ENCODE measurements at places on chromosomes 16 and 17.
A peak's percentile ranks its signal among the peaks of the same experiment; 100 is the strongest.

DNA sequence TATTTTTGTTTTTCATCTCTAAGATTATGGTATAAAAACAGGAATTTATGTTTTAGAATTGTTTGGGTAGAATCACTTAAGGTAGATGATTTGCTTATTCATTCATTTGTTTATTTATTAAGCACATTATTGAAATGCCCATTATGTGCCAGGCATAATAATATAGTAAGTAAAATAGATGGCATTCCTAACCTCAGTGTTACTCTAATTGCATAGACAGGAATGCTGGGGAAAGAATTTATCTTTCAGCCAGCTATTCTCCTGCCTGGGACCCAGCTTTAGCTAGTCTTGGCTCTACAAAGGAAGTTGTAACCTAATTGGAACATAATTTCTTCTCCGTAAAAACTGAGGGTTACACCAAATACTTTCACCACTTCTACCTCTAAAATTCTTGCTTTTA is 44.6 kb downstream of the NFAT5 start:
- no peak for DNase-seq

DNA sequence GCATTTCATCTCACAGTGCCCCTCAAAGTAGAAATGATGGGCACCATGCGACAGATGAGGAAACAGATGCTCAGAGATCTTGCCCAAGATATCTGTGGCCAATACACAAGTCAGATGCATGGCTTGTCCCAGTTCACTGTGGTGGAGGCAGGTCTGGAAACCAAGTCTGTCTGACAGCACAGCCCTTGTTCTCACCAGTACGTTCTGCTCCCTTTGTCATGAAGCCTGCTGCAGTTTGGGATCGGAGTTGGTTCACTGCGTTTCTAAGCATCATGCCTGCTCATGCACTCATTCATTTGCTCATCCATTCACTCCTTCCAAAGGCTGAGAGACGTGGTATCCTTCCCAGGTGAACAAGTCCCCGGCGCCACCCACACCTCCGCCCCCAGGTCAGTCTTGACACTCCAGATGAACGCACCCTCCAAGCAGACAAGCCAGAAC is 27.2 kb upstream of the MEAK7 start:
- no peak for DNase-seq

- DNase-seq: no peak
These were observed 32.3 kb downstream of the ARL4D start for GRCh38 chr17:43430936-43431713.

DNA sequence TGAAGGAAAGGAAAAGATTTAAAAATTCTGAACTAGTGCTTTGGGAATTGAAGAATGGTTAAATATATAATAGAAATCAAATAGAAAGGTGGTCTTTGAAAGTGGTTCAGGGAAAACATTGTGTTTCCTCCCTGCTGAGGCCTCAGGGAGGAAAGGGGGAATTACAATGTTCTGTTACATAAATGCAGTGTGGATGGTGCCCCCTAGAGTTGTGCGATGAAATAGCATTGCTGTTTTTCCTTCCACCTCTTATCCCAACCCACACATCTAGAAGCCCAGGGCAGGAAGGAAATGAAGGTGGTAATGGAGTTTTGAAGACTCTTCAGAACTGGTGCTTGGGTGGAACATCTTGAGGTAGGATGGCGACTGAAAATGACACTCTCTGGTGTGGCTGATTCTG is 6.4 kb upstream of the TOX3 start:
- no peak for DNase-seq

DNA sequence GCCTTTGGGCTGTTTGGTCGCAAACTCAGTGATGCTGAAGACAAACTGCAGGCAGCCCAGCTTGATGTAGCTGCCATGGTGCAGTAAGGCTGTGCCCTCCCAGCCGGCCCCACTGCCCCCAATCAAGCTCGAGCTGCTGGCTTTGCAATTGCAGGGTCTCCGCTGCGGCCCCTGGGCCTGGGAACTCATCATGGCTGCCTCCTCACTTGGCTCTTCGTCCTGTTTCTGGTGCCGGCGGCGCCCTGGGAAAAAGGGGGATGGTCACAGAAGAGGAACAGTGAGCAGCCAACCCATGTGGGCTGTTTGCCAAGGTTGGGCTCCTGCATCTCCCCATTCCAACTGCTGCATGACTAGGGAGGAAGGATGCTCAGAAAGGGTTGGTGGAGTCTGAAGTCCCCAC is 3.4 kb upstream of the DHRS13 start:
- DNase-seq: no peak

DNA sequence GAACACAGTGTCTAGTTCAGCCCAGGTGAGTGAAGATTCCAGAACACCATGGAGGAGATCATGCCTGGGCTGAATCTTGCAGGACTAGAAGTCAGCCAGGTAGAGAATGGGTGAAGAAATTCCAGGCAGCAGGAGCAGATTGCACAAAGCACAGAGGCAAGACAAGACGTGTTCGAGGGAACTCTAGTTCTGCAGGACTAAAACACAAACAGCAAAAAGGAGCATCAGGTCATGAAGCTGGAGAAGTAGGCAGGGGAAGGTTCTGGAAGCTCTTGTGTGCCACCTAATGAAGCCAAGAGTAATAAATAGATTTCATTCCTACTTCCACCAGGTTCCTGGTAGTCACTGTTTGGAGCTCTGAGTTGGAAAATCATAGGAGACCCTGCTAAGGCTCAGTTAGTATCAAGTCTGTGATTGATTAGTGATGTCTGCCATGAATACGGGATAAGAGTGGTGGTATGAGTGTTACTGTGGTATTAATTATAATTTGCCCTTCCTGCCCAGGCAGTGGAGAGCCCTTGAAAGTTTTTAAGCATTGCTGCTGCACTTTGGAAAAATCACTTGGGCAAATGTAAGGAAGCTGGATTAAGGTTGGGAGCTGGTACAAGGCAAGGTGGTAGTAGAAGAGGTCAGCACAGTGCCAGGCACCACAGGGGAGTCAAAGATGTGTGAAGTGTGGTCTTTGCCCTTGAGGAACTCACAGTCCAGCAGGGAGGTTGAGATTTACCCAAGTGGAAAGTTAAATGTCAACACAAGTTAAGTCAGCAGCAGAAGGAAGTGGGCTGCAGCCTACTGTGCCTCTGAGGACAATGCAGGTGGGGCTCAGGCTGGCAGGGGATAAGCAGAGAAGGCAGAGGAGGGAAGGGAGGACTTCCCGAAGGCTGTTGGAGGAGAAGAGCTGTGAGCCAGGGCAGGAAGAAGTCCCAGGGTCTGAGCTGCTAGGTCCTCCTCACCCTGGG is 13.5 kb upstream of the FOXN1 start:
- DNase-seq: no peak

- DNase-seq: peak; percentile 95
These were observed 887 bp upstream of the LASP1 start for GRCh38 chr17:38868817-38869525.

GRCh38 chr17:50904518-50905459 is 38.6 kb upstream of the TOB1 start:
- no peak for DNase-seq

DNA sequence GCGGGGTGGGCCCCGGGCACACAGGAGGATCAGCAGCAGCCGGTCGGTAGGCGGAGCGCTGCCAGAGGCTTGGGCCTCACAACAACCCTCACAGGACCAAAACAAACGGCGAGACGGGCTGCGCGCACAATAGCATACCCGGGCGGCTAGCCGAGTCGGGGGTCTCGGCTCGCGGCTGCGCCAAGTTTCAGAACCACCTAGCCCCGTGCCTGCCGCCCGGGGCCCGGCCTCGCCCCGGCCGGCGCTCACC is 732 bp downstream of the ULK2 start:
- peak; percentile 82 for DNase-seq

GRCh38 chr17:1934901-1935300 is 90.2 kb downstream of the RTN4RL1 start:
- no peak for DNase-seq

- no peak for DNase-seq
These were observed 138.9 kb downstream of the SLC39A11 start for GRCh38 chr17:72953621-72954020.

- DNase-seq: no peak
These were observed 13.3 kb downstream of the USP22 start for GRCh38 chr17:21029515-21029914.

DNA sequence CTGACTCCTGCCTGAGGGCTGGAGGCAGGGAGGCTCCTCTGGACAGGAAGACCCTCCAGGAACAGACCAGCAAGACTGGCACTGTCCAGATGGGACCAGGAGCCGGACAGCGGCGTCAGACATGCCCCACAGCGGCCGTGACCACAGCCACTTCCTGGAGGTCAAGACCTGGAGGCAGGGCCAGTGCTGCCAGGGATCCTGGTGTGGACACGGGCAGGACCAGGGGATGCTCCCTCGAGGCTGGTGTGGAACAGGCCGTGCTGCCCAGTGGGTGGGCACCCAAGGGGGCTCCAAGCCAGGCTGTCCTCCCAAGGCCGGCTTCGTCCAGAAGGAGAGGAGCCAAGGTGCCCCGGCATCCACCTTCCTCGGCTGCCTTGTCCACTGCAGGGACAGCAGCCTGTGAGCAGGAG is 4.5 kb upstream of the CCDC57 start:
- DNase-seq: peak; percentile 62

DNA sequence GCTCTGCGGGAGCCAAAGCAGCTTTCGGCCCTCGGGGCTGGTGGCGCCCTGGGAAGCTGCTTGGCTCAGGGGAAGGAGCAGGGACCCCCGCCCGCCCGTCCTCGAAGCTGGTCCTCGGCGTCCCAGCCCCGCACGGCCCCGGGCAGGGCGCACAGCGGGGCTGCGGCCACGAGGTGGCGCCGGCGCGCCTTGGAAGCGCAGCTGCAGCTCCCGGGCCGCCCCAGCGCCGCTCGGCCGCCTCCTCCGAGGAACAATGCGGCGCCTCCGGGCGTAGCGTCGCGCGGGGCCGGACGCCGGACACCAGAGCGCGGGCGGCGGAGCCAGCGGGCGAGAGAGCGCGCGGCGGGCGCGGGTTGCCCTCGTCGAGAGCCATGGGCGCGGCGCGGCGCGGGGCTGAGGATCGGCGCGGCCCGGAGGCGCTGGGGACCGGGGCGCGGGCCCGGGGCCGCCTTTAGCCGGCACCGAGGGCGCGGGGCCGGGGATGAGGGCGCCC is at the start of gene MGAT5B:
MGAT5B (plus strand) TSS at position 229 of the 493 bp plus-strand sequence. CDS start 626 bp downstream, outside the sequence.
- DNase-seq: peak; percentile 91

GRCh38 chr16:50842589-50842988 is 100.7 kb downstream of the CYLD start:
- no peak for DNase-seq

DNA sequence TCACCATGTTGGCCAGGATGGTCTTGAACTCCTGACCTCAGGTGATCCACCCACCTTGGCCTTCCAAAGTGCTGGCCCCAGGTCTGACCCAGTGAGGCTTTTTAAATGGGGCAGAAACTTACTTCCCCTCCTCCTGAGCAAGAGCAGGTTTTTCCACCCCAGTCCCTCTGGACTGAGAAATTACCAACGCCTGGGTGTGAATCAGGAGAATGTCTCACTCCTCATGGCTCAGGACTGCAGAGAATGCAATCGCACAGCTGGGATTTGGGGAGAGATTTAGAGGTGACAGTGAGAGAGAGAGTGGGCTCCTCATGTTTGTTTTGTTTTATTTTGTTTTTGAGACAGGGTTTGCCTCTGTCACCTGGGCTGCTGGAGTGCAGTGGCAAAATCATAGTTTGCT is 203.6 kb downstream of the RAB11FIP4 start:
- no peak for DNase-seq

GRCh38 chr17:2183346-2183745 is 120.2 kb downstream of the SMG6 start:
- DNase-seq: no peak

DNA sequence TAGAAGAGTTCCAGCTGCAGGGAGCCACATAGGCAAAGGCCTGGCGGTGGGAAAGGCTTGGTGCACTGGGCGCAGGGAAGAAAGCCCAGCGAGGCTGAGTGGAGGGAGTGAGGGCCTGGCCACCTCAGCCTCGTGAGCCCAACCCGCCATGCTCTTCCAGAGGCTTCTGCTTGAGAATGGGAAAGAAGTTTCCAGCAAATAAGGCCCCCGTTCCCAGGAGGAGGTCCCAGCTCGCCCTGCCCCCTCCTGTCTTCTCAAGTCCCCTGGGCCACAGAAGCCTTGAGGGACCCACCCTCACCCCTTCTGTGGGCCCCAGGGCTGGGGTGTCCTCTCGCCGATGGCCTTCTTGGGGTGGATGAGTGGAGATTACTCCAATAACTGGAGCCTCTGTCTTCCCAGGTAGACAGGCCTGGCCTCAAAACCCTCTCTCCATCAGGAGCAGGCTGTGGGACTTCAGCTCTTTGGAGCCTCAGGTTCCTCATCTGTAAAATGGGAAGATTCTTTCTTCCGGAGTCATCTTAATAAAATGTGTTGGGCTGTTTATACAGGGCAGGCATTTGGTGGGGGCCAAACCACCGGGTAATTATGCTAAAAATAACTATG is 933 bp upstream of the SNN start:
- no peak for DNase-seq

DNA sequence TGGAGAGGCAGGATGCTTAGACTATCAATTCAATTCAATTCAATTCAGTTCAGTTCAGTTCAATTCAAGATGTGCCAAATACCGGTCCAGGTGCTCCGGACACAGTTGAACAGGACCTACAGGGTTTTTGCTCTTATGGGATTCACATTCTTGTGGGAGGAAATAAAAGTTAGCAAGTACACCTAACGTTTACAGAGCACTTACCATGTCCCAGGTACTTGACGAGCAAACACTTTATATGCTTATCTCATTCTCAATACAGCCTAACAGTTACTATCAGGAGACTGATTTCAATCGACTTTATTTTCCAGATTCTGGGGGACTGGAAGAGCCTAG is 467 bp upstream of the GDE1 start:
- DNase-seq: no peak

- peak; percentile 66 for DNase-seq
These were observed 46.1 kb upstream of the BPTF start for GRCh38 chr17:67779098-67779672.

- no peak for DNase-seq
These were observed 55.1 kb upstream of the CNTNAP4 start for GRCh38 chr16:76222087-76222486.

DNA sequence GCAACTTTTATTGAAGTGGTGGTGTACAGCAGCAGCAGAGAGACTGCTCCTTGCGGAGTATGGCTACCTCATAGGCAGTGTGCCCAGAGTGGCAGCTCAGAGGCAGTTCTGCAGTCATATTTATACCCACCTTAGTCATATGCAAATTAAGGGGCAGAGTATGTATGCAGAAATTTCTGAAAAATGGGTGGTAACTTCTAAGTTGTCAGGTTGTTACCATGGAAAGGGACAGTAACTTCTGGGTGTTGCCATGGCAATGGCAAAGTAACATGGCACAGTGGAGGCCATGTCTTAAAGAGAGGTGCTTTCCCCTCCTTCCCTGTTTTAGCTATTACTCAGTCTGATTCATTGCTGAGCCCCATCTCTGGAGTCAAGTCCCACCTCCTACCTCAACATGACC is 53.4 kb downstream of the MEOX1 start:
- no peak for DNase-seq

GRCh38 chr17:77462090-77462489 is 321.3 kb downstream of the SEC14L1 start:
- DNase-seq: no peak

DNA sequence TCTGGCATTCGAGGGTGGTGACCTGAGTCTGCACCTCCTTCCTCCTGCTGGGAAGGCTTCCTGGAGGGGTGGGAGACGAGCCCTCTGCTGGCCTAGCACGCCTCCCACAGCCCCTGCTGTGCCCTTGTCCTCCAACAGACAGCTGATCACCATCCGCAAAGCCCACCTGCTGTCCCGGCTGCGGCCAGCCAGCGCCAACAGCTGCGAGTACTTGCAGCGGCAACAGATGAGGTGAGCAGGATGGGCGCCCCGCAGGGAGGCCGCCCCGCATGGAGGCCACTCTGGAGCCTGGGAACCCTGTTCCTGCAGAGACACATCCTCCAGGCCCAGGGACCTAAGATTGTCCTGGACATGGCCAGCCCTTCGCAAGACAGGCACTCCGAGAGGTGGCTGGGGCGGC is 21.6 kb downstream of the UBALD1 start:
- DNase-seq: no peak

- no peak for DNase-seq
These were observed 16.7 kb upstream of the LASP1NB start for GRCh38 chr17:38908676-38909181.

Data from activated effector memory CD4-positive, alpha-beta T cell treated with anti-CD3 and anti-CD28 coated beads, Interleukin-2, amount 50 U/mL, for 16 hours (primary cell).